ENCODE measurements at places on chromosomes 3 and 15.

DNA sequence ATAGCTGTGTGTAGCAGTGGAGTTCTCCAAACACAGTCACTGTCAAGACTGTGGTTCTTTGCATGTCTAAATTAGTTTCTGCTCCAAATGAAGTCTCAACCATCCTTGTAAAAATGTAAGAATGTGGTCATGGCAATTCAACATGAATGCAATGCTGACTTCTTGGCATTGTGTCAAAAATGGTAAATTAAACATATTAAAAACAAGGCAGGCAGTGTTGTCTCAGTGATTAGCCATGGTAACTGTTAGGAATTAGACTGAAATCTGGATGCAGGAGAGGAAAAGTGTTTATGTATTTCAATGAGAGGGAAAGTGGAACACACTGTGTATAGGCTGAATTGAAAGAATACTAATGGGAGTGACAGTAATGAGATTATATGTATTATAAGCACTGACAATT lies 597.2 kb downstream of the EDEM1 start:
- no peak for DNase-seq

- DNase-seq, result no peak
These were observed 318.5 kb upstream of the TBL1XR1 start for GRCh38 chr3:177515786-177516157.

GRCh38 chr3:40623567-40623966 lies 98.8 kb downstream of the ZNF621 start:
- DNase-seq, result no peak

DNA sequence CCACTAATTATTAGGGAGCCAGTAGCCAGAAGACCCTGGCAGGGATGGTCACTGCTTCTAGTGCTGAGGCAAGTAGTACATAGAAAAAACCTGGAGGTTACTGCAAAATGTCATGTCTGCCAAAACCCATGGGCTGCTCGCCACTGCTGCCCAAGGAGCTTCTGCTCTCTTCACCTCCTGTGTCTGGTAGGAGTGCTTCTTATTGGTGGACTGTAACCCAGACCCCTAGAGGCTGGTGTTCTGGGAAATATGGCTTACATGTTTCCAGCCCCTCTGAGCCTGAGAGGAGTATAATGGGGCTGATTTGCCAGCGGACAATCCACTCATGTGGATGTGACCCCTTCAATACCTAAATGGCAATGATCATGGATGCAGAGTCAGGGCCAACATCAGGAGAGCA lies 286.4 kb downstream of the EPHB1 start:
- no peak for DNase-seq

DNA sequence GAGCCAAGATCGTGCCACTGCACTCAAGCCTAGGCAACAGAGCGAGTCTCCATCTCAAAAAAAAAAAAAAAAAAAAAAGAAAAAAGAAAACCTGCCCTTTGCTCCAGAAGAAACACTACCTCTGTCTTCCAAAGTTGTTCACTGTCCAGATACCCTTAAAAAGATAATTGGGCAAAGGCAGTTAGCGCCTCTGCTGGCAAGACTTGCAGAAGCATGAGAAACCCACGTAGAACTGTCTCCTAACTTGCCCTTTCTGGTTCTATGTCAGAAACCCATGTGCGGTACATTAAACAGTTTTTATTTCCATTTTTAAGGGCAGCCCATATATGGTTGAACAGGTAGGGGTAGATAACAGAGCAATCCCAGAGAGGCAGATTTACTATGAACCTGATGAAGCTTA lies 1026.4 kb downstream of the ROBO2 start:
- no peak for DNase-seq

GRCh38 chr3:147699175-147699838 lies 290.1 kb downstream of the ZIC1 start:
- no peak for DNase-seq

DNA sequence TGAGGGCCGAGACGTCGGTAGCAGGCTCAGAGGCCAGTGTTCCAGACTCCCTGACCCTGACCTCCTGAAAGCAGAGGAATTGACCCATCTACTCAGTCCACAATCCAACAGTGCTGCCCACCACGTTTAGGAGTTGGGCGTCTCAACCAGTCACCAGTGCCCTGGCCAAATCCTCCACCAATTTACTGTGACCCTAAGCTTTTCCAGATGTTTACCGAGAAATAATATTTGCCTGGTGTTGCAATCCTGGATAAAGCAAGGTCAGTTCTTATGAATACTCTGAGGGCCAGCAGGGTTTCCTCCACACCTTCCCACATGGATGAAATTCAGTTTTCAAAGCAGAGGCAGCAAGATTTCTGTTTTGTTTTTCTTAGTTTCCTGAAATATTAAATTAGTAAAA lies 7.5 kb upstream of the APOD start:
- no peak for DNase-seq
